ENCODE measurements at places on chromosomes 1 and 21. TPM values are rescaled to one million over a fixed set of nuclear protein-coding genes. Genes with fewer than 3 reads are reported as not detected.

The S100A5 gene
- total RNA-seq = not detected

The RAB7B gene
- total RNA-seq = 1.3 TPM

The C1orf185 gene
- not detected for total RNA-seq

The PRKAB2 gene
- 22.4 TPM for total RNA-seq

The PDZK1IP1 gene
- not detected for total RNA-seq

The RPE65 gene
- not detected for total RNA-seq

The CIART gene
- total RNA-seq = 4.8 TPM

The TOMM40L gene
- 8.0 TPM for total RNA-seq

The CTH gene
- 15.1 TPM for total RNA-seq

The KCNJ9 gene
- total RNA-seq = not detected

The TTLL10 gene
- not detected for total RNA-seq

The ASCL5 gene
- total RNA-seq = not detected

The EPHA8 gene
- not detected for total RNA-seq

The ZNF670 gene
- 2.2 TPM for total RNA-seq

The LYPD8 gene
- not detected for total RNA-seq

The SHC1 gene
- 249 TPM for total RNA-seq

The GOLT1A gene
- total RNA-seq = not detected

The CLDN17 gene
- total RNA-seq = not detected

The SLC2A5 gene
- 12.5 TPM for total RNA-seq

The CELSR2 gene
- 3.0 TPM for total RNA-seq

The LCE4A gene
- not detected for total RNA-seq

The GSTM1 gene
- 0.51 TPM for total RNA-seq

The GREM2 gene
- total RNA-seq = 0.59 TPM

The ZNF669 gene
- total RNA-seq = 6.0 TPM

The GSTM4 gene
- 13.7 TPM for total RNA-seq

The CORT gene
- not detected for total RNA-seq

The MAP1LC3C gene
- under 0.01 TPM for total RNA-seq

The MPL gene
- total RNA-seq = not detected

The RAB25 gene
- not detected for total RNA-seq

The TDRD5 gene
- not detected for total RNA-seq

The RHBDL2 gene
- 3.8 TPM for total RNA-seq

The AMY1C gene
- total RNA-seq = not detected

The TMPRSS15 gene
- not detected for total RNA-seq

The KCNK1 gene
- total RNA-seq = 10.8 TPM

The OR2T2 gene
- not detected for total RNA-seq

The BRDT gene
- not detected for total RNA-seq
